Hepatocyte (in vitro differentiated cells): ENCODE measurements at places on chromosomes 13 and 19. TPM values are rescaled to one million over a fixed set of nuclear protein-coding genes. Genes with fewer than 3 reads are reported as not detected.
A peak's percentile ranks its signal among the peaks of the same experiment; 100 is the strongest.

DNA sequence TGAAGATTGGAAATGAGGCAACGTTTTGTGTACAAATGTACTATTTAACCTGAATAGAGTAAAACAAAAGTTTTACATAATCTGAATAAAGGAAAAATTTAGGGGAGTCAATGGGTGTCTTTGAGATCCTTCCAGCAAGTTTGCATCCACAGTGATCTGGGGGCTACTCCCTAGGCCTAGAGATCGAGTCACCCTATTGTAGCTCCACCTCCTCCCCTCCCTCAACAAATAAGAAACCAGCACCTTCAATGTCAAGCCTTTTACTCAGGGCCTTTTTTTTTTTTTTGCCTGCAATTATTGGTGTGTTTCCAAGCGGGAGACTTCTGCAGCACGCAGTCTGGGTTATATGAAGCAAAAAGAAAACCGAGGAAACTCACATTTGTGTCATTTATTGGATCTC is 16.3 kb upstream of the RAP2A start:
- DNase-seq: no peak

- DNase-seq: peak; percentile 92
These were observed at the start of gene PLEKHF1 for GRCh38 chr19:29665215-29665825. PLEKHF1 (plus strand) TSS chr19:29665461; CDS start chr19:29673840, 8,379 bp downstream.

GRCh38 chr19:45568732-45569131 is 15.9 kb downstream of the OPA3 start:
- peak; percentile 26 for DNase-seq

- peak; percentile 40 for DNase-seq
These were observed 44.9 kb downstream of the ZNF611 start for GRCh38 chr19:52689843-52690368.

DNA sequence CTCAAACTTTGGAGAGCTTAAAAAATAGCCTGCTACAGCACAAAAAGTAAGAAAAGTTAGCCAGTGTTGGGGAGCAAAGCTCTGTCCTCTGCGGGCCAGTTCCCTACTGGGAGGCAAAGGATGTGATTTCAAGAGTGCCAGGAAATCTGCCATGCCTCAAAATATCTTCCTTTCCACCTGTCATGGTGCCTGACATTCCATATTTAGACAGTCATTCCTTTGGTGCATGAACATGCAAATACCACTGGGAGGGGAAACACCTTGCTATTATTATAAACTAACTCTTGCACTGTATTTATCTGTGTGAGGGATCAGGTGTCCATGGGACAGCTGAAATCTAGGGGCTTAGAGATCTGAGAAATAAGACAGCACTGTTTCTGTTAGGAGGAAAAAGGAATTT is 10.3 kb downstream of the FREM2 start:
- DNase-seq: no peak

DNA sequence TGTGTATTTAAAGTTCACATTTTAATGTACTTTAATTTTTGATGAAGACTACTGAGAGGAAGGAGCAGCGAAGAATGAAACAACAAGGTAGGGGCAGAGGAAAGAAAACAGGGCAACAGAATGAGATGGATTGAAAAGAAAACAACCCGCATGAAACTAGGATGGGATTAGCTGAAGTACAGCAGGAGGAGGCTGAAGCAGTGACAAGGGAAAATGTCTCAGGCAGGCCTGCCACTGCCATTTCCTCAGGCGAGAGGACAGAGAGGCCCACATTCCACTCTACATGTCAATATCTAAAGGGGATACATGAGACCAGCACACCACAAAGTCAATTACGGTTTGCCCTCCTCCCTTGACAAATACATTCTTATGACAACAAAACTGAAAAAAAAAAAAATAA is 1703.2 kb downstream of the EFNB2 start:
- DNase-seq: no peak

The SULT2A1 gene
- 75.7 and 120 TPM in 2 replicates for polyA plus RNA-seq

The THSD8 gene
- polyA plus RNA-seq: 5.1 and 5.7 TPM in 2 replicates
